ENCODE measurements at places on chromosomes 12 and 14.
A peak's percentile ranks its signal among the peaks of the same experiment; 100 is the strongest.

DNA sequence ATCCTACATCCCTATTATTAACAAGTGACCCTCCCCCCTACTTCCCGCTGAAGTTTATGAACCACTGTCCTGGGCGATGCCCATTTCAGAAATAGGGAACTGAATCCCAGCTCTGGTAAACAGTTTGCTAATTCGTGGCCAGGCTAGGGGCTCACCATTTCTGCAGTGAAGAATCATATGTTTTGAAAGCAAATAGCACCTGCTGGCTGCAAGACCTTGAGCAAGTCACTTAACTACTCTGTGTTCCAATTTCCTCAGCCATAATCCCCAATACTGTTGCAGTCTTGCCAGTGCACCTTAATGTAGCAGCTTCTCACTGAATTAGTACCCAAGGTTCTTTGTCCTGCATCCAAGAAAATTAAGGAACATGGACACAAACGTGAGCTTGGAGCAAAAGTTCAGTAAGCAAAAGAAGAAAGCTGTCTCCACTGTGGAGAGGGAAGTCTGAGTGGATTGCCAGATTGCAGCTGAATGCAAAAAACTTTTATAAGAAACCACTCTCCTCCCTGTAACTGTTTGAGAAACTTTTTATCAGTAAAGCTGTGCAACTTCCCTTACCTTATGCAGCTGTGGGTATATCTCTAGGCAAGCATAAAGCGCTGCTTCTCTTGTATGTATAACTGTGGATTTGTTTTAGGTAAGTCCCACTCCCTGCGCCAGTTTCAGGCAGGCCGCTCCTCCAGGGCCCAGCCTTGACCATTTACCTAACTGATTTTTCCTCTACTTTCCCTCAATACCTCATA lies 824 bp downstream of the OAS1 start:
- DNase-seq: no peak

- no peak for DNase-seq
Observed at GRCh38 chr12:21542403-21542802, 16.3 kb downstream of the SPX start.

GRCh38 chr14:69133206-69134125 lies 19.5 kb downstream of the DCAF5 start:
- peak; percentile 47 for DNase-seq

- DNase-seq: no peak
Observed at GRCh38 chr14:102951799-102952198, 29.3 kb downstream of the AMN start.

GRCh38 chr12:2354151-2354991 lies 301.6 kb downstream of the CACNA1C start:
- DNase-seq: no peak

GRCh38 chr12:30088259-30088995 lies 304.7 kb upstream of the TMTC1 start:
- no peak for DNase-seq

DNA sequence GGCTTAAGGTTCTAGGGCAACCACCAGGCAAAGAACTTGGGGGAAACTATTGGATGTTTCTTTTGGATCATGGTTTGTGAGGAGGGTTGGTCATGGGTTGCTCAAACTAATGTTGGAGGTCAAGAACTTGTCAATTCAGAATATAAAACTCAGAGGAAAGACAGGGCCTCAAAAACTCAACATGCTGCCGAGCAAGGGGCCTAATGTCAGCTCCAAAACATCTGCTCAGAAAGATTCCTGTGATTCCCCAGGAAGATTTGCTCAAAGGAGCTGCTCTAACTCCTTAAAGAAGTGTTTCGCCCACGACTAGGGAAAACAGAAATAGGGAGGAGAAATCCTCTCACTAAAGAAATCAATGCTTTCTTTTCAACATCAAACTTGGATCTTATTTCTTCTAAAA lies 3.7 kb upstream of the IGF1 start:
- DNase-seq: no peak

DNA sequence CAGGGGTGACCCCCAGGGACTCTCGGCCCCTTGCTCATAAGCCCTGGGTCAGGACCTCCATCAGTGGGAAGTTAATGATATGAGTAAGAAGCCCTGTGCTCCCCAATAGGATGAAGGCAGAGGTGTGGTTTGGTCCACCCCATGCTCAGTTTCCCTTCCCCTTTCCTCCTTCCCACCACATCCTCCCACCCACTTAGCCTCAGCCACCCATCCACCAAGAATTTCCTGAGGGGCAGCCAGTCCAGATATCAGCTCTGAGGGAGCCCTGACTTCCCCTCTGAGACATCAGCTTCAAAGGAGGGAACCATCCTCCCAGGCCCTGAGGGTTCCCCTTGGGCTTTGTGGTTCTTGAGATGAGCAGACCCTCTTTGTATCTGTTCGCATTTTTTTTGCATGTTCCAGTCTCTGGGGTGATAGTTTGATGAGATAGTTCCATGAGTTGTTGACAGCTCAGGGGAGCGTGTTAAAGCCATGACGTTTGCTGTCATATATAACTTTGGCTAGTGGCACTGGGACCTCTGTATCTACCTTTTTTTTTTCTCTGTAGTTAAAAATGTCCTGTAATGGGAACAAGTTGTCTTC lies 71.2 kb downstream of the LGMN start:
- DNase-seq: no peak

GRCh38 chr12:15772405-15773018 lies 16.7 kb downstream of the EPS8 start:
- no peak for DNase-seq

GRCh38 chr12:122958198-122958888 lies 7.9 kb downstream of the ABCB9 start:
- DNase-seq: no peak

DNA sequence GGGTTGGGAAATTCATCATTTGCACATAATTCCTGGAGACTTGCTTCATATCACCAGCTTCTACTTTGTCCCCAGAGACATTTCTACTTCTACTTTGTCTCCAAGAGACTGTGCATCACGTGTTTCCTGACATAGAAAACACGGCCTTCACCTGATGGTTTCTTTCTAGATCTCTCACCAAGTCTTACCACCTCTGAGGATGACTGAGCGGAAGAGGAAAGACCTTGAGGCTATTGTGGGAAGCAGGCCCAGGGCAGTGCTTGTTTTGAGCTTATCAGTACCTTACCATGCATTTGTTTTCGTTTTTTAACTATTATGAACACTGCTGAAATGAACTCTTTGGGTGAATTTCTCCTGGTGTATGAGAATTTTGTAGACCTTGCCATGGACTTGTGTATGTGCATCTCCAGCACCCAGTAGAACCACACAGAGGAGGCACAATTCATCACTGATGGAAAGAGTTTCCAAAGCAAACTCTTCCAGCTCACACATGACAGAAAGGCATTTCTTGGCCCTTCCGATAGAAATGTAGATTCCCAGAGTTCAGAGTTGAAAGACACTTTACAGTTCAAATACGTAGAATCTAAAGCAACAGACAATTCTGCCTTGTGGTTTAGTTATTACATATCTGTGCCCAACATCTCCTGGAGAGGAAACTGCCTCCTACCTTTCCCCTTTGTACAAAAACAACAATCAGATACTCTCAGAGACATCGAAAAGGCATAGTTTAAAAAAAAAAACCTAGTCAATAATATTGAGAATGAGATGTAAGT lies 434.7 kb downstream of the FUT8 start:
- DNase-seq: no peak

DNA sequence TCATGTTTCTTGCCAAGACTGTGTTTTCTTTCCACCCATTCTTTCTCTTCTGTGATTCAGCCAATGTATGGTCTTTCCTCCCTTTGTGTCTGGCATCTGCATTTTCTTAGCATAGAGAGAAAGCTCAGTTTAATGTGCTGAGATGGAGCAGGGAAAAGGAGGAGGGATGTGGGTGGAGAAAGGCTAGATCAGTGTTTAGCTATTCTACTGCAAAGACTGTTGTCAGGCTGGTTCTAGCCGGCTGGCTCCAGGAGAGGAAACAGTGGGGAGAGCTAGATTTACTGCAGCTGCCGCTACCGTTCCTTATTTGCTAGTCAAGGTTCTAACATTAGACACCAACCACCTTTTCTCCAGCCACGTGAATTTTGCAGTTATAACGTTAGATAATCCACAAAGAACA lies 5.2 kb upstream of the RIMKLB start:
- no peak for DNase-seq

- DNase-seq: no peak
Observed at GRCh38 chr12:44357494-44357893, 518.6 kb downstream of the NELL2 start.

DNA sequence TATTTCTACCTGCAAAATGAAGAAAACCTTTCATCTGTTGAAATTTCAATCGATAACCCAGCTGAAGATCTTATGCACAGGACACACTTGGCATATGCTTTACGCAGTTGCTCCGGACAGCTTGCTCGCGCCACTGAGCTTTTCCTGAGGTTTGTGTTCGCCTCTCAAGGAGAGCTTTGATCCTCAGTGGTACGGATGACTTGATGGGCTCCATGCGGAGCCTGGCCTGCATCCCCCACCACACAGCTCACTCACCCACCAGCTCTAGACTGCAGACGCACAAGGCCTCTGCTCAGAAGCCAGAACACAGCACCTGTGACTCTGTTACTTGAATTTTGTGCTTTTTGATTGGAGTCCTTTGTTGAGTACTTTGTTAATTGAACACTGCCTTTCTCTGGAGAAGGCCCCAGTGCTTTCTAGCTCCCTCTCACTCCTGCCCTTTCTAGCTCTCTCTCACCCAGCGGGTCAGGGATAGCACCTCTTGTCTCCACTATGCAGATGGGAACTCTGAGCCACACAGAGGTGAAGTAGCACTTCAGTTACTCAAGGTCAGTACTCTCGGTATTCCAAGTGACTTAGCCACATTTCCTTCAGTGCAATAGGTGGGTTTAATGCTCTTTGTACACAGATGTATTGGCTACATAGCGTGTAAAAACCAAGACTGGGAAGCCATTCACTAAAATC lies 52.1 kb downstream of the TBC1D30 start:
- no peak for DNase-seq

DNA sequence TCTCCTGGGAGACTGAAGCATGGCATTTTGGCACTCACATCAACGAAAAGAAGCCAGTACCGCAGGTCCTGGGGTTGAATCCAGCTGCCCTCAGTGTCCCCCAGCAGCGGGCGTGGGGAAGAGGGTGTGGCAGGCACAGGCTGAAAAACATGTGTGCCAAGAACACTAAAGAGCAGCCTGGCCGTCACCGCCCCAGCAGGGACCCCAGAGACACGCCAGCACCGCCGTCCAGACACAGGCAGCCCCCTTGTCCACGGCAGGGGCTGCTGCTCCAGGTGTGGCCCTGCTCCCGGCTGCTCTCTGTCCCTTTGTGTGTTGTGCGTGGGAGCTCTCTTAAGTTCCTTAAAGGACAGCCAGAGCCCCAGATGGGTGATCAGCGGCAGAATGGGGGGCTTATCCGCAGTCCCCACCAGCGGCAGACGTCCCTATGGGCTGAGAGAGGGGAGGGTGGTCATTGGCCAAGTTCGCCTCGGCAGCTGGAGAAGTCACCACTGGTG lies 556 bp downstream of the PHETA1 start:
- peak; percentile 31 for DNase-seq

GRCh38 chr14:102688290-102688689 lies 89.0 kb upstream of the TRAF3 start:
- DNase-seq: no peak

GRCh38 chr14:35879654-35880249 lies 53.6 kb downstream of the BRMS1L start:
- DNase-seq: peak; percentile 12

DNA sequence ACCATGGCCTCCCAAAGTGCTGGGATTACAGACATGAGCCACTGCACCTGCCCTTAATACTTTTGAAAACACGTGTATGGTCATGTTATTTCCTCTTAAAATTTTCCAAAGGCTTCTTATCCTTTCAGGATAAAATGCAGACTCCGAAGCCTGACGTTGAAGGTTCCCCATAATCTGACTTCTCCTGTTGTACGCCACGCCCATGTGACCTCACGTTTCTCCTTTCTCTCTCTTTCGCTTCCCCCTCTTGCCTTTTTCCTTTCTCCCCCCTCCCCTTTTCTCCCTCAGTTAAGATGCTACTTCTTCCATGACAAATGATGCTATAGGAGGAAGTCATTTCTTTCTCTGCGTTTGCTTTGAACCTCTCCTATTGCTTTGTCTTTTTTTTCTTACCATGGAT lies 266.0 kb downstream of the FBXL14 start:
- no peak for DNase-seq

GRCh38 chr14:68785534-68786490 lies 7.1 kb downstream of the ZFP36L1 start:
- DNase-seq: peak; percentile 47

- peak; percentile 46 for DNase-seq
Observed at GRCh38 chr12:124621296-124621660, 53.9 kb upstream of the NCOR2 start.

GRCh38 chr12:88450136-88450535 lies 130.1 kb downstream of the KITLG start:
- no peak for DNase-seq

DNA sequence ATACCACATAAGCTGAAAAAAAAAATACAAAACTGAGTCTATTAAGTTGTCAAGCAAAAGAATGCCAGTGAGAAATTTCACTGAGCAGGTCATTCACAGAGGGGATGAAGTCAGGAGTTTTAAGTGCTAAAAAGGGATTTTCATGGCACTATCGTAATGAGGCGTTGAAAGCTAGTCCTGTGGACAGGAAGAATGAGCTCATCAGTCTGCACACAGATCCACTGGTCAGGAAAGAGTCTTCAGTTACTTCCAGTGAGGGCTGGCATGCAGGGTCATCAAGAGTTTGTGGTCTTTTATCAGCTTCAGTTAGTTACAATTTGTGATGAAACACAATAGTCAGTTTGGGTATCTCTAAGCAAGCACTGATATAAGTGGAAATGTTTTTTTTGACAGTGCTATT lies 88.1 kb upstream of the WSCD2 start:
- no peak for DNase-seq

DNA sequence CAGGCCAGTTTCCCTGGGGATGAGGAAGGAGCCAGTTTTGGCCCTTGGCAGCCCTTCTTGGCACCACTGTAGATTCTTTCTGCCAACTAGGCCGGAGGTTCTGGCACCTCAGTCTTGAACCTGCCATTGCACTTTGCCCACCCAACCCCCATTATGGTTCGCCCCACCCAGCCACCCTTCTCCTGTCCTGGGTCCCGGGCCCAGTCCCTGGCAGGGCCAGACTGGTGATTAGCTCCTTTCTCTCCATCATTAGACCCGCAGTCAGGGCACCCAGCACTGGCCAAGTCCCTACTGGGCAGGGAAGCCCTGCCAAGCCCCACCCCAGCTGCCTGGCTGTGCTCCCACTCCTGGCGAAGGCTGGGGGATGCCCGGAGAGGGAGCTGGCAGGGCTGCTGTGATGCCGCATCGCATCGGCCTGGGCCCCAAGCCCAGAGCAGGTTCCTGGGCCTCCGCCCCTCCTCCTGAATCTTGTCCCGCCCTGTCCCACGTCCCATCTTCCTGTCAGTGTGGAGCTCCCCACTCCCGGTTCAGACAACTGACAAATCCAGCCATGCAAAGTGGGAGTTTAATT lies 9.8 kb downstream of the FAM222A start:
- no peak for DNase-seq

Measured in AG08395 (cell line).